NCI-H446 (cell line): ENCODE measurements at places on chromosomes 16 and 17.

DNA sequence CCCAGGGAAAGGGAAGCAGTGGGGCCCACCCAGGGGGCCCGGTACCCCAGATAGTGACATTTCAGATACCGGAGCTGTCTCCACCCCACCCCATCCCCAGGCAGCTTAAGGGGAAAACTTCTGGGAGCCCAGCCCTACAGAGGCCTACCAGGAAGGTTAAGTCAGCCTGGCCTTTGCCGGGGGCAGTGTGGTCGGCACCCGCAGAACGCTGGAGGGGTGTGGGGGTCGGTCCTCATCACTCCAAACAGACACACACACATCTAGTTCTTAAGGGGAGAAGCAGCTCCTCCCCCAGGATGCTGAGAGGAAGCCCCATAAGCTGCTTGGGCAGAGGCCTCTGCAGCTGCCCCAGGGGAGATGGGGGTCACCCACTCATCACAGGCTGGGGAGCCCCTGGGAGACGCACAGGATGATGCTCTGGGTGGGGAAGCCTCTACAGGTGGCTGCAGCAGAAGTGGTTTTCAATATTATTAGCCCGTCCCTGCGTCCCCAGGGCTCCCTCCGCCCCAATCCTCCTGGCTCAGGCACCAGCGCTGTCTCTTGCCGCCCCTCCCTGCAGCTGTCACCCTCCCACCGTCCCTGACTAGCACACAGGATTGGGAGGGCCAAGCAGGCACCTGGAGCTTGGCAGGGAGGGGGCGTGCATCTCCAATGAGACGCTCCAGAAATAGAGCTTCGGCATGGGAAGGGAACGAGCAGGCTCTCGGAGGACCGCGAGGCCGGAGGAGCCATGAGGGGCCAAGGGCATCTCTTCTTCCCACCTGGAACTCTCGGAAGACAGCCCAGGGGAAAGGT lies 1.4 kb upstream of the ABR start:
- DNase-seq: no peak

DNA sequence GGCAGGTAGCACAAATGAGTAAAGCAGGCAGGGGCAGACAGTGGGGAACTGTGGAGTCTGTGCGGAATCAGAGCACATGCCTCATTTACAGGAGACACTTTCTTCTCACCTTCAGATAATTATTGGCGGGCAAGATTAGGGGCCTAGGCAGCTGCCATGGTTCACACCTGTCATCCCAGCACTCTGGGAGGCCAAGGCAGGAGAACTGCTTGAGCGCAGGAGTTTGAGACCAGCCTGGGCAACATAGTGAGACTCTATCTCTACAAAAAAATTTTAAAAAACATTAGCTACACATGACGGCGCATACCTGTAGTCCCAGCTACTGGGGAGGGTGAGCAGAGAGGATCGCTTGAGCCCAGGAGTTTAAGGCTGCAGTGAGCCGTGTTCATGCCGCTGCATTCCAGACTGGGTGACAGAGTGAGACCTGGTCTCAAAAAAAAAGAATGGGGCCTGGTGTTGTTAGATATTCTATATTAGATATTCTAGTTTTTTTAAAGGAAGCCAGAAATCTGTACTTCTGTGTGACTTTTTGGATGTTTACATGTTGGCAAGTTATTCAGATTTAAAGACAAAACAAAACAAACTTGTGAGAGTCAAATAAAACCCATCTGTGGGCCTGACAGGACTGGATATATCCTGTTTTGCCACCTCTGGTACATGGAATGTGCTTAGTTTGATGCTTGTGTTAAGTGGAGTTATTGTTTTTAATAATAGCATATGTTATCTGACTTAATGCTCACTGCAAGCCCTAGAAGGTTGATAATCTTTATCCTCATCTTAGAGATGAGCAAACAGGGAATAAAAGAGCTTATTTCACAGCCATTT lies 4.9 kb upstream of the LPCAT2 start:
- no peak for DNase-seq

- DNase-seq: no peak
Observed at GRCh38 chr17:9432134-9432885, 143.3 kb downstream of the STX8 start.

- DNase-seq: no peak
Observed at GRCh38 chr16:2276368-2277195, 8.7 kb upstream of the RNPS1 start.

- DNase-seq: no peak
Observed at GRCh38 chr17:35372846-35373533, 431 bp downstream of the SLFN11 start.

DNA sequence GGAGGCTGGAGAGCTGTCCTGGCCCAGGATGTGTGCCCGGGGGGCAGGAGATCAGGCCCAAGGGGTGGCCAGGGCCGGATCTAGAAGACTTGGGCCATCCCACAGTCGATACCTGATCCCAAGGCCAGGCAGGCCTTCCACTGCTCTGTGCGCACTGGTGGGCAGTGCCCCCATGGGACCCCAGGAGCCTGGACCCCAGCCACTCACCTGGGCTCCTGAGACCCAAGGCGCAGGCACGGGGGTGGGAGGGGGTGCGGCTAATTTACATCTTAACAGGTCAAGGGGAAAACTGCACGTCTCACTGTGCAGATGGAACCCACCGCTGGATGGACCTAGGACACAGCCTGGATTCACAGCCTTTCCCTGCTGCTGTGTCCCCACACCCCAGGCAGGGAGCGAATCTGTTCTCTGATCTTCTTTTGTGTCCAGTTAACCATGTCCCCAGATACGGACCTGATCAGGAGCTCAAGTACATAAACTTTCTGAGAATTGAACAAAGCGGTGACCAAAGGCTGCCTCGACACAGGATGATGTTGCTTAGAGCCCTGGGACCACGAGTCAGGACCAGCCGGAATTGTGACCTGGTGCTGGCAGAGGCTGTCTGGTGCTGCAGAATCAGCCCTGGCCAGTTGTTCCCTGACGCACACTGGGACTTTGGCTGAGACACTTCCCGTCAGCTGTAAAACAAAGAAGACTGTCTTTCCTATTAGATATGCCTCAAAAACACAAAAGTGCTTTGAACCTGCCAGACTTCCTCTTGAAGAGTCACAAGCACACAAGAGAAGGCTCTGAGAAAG lies 60.6 kb downstream of the TNFRSF13B start:
- DNase-seq: no peak

- DNase-seq: no peak
Observed at GRCh38 chr16:74731853-74732477, 31.3 kb upstream of the MLKL start.

DNA sequence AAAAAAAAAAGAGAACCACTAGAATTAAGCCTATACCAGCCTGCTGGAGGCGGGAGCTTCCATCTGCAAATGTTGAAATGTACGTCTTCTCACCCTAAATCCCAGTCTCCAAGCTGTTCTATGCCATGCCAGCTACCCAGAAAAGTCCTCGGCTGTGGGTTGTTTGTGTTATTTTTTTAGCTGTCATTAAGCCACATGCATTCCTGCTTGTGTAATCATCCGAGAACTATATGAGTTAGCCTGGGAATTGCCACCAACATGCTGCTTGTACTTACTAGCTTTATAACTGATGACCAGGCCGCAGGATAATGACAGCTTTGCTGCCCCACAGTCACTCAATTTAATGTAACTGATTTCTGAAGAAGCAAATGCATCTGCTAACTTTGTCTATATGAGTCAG lies 313.9 kb upstream of the SALL1 start:
- no peak for DNase-seq

GRCh38 chr17:82077617-82078358 lies 12.2 kb upstream of the DUS1L start:
- DNase-seq: no peak

DNA sequence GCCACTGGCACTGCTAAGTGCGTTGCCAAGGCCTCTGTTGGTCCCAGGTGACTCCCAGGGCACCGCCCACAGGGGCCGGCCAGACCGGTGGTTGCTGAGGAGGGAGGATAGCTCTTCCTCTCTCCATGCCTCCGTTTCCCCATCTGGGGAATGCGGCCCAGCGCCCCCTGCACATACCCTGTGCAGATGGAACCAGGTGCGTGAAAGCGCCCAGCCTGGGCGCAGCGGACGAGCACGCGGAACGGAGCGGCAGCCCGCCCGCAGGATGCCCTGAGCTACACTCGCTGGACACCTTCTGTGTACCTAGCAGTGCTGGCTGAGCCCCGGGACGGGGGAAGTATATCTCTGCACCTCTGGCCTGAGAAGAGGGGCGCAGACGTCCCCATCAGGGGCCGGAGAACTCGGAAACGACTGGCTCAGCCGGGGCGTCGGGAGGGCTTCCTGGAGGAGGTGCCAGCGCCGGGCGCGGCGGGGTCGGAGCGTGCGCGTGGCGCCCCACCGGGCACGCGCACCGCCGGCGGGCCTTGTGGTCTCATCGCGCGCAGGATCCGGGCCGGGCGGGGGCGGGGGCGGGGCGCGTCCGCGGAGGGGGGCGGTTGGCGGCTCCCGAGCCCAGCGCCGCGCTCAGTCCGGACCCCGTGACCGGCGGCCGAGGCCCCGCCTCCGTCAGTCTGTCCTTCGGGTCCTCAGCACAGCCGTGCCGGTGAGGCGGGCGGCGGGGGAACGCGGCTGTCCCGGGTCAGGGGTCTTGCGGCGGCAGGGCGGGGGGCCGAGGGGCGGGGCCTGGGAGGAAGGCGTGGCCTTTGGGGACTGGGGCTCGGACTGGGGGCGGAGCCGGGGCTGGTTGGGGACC lies at the start of the genes CCDC78 and HAGHL:
CCDC78 (minus strand) TSS at position 6 of the 853 bp plus-strand sequence. CDS start 76 bp downstream, outside the sequence.
HAGHL (plus strand) TSS at position 669 of the 853 bp plus-strand sequence. CDS start 404 bp downstream, outside the sequence.
- no peak for DNase-seq

DNA sequence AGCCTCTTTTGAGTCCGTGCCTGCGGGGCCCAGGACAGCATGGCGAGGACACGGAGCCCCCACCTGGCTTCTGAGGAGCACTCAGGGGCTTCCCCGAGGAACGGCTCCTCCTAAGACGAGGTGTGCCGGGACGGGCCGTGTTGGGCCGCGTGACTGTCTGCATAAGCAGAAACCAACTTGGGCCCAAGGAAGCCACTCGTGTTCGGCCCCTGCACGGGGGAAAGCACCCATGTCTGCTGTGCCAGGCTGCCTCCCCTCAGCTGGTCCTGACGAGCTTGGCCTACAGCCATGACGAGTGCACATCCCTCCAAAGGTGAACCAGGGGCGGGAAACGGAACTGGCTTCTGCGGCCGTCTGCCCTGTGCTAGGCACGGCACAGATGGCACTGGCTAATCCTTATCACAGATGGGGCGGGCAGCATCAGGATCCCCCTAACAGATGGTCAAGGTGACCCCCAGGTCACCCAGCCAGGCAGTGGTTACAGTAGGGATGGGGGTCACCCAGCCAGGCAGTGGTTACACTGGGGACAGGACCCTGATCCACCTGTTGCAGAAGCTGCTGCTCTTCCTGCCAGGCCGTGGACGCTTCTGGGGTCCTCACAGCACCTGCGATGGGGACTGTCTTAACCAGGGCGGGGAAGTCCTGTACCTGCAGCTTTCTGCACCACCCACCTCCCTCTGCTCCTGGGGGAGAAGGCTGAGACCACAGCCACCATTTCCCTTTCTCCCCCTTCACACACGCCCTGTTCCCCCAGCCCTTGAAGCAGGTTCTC lies 25.6 kb downstream of the MRM3 start:
- no peak for DNase-seq

DNA sequence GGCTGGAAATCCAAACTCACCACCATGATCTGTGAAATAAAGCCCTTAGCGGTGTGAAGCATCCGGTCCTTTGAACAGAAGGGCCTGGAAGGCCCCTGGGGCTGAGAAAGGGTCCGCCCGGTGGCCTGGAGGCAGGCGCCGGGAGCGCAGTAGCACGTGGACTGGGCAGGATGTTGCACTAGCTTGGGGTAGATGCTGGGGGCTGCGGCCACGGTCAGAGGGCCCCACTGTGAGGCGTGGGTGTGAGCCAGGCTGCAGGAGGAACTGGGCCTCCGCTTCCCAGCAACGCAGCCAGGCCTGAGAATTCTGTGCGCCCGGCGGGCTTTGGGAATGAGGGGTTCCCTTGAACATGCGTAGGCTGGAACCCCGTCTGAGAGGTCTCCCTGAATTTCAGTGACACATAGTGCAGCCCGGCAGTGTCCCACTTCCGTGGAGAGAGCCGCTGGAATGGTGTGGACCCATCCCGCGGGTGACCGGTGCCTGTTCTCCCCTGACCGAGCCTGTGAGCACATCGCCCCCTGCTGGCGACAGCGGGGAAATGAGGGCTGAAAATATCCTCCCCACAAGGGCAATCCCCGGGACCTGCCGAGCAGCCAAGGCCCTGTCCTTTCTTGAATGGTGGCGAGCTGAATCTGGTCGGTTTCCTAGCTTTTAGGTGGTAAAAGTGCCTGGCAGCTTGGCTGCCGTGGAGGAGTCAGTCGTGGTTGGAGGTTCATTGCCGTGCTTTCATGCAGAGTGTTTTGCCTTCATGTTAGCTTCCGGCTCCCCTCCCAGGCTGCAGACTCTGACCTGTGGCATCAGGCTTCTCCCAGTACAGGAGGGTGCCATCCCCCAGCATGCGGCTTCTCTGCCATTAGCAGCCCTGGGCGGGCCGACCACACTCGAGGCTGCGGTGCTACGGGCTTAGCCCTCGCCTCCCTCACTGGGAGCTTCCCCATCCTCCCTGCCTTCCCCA lies 43.8 kb downstream of the DNAJA2 start:
- peak; percentile 23 for DNase-seq

DNA sequence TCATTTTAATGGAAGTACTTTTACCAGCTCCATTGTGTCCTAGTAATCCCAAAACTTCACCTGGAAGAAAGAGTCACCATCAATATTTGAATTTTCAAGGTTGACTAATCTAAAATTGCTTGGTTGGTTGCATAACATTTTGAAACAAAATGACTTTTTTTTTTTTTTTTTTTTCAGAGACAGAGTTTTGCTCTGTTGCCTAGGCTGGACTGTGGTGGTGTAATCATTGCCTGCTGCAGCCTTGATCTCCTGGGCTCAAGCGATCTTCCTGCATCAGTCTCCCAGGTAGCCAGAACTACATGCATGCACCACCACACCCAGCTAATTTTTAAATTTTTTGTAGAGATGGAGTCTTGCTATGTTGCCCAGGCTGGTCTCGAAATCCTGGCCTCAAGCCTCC lies 12.6 kb upstream of the ABCA6 start:
- DNase-seq: no peak

DNA sequence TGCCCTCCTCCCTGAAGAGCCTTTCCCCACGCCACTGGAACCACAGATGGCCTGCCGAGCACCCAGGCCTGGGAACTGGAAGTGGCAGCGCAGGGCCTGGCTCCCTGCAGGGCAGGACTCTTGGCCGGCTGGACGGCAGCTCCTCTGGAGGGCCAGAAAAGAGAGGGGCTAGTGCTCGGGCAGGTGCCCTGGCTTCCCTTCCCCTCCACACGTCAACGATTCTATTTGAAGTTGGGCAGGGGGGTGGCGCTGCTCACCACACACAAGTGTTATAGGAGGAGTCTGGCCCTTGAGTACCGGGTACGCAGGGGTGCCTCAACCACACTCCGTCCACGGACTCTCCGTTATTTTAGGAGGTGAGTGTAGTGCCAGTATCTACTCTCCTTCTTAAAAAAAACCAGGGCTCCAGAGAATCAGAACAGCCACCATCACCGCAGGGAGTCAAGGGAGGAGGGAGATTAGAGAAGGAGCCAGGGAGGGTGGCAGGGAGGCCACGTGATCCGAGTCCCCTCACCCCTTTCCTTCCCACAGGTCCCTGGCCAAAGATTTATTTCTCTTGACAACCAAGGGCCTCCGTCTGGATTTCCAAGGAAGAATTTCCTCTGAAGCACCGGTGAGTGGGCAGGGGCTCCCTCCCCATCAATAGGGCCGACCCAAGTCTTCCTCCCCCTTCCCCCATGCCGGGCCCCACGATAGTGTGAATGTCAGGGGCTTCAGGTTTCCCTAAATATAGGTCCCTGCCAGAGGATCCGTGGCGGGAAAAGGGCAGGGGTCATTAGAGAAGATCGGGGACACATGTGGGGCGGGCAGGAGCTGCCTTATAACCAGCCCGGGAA lies 1.4 kb upstream of the ALDOA start:
- DNase-seq: peak; percentile 45

GRCh38 chr16:55933038-55933437 lies 57.9 kb upstream of the CES5A start:
- no peak for DNase-seq
